ENCODE measurements at places on chromosomes 6 and 20.

DNA sequence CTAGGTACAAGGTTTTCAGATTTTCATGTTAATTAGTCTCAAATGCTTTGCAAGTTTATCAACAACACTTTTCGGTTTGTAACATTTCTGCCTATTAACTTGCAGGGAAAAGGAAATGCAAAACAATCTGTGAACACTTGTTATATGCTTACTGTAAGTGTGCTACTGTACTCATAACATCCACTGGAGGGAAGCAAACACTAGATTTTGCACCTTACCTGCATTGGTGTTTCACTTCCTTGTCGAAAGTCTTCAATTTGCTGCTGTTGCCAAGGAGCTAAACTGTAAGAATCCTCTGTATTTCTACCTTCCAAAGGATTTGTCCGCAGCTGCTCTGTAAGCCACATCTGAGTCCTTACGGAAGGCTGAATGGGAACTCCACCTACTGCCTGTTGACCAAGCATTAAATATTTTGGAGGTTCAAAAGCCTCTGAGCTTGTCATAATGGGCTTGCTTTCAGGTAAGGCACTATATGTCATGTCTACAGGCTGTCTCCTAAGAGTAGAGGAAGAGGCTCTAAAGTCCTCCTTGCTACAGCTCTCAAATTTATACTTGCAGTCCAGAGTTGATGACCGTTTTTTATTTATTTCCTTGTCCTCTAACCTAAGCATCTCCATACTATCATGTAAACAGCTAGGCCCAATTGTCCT, 17.3 kb downstream of the PLN start:
- peak; percentile 13 for DNase-seq

DNA sequence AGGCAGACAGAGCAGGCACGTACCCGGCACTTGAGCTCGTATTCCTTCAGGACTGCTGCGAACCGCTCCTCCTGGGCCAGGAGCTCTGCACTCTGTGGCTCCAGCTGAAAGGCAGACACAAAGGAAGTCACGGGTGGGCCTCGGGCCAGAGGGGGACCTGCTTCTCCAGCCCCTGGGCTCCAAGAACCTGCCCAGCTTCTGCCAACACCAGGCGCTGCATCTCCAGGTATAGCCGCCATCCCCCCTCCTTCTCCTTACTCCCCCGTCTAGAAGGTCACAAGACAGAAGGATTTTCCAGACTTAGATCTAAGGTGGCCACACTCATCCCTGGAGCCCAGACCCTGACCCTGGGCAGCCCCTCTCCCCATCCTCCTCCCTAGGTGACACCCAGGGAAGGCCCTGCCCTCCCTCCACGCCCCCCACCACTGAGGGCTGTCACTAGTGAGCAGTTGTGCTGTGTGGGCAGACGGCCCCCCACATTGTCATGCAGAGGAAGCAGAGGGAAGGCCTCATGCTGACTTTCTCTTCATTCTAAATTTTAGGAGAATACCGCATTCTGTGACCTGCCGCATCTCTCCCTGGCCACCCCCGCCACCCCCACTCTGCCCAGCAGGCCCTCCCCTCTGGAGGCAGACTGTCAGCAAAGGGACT, 81.9 kb downstream of the GINS1 start:
- DNase-seq = no peak

GRCh38 chr20:49691818-49692568, 21.7 kb downstream of the B4GALT5 start:
- no peak for DNase-seq

DNA sequence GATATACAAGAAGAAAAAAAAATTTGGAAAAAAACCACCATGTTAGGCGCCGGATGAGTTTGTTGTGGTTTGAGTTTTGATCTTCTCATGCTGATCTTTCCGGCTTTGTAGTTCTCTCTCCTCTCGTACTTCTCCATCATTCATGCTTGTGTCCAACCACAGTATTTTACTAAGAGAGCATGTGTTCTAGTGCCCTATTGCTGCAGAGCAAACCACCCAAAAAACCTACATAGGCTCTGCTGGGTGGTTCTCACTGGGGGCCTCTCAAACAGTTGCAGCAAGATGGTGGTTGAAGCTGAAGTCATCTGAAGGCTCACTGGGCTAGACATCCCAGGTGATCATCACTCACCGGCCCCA, 404.2 kb downstream of the PLCB1 start:
- no peak for DNase-seq

- no peak for DNase-seq
Observed at GRCh38 chr20:24682496-24682985, 213.1 kb downstream of the SYNDIG1 start.

DNA sequence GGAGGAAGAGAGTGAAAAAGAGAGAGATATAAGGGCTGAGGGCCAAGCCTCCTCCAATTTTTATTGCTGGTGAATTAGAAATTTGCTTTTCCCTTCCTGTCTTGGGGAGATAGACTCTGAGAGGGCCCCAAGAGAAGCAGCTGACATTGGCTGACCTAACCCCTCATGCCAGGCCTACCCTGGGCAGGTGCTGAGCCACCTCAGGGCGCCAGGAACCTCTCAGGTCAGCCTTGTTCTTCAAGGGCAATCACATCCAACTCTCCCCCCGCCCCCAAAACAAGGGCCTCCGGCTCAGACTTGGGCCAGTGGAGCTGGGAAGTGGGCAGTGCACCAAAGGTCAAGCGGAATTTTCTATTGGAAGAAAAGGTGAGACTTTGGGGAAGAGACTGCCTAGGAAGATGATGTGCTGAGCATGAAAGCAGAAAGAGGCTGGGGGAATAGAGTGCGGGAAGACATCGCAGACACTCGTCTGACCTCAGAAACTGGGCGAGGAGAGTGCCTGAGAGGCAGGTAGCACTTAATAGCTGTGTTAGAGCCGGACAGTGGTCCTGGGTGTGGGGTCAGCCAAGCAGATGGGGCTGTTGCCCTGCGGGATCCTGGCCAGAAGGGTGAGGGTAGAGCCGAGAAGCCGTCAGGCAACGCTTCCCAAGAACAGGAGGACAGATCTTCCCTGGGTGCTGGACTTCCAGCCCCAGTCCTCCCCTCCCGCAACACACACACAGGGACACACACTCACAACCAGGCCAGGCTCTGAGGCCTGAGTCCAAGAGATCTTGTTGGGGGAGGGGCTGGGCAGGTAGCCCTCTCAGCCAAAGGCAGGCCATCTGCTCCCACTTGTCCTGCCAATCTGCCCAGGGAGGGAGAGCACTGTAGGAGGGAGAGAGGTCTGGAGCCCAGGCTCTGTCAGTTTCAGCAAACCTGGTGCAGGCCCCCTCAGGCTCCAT, 3.7 kb upstream of the FASTKD5 start:
- no peak for DNase-seq

Measured in activated CD8-positive, alpha-beta T cell treated with anti-CD3 and anti-CD28 coated beads for 36 hours (primary cell).